ENCODE measurements at places on chromosomes 11 and 22. TPM values are rescaled to one million over a fixed set of nuclear protein-coding genes. Genes with fewer than 3 reads are reported as not detected.

Gene H19
- total RNA-seq, result 20.0 TPM

Gene GUCY1A2
- total RNA-seq, result 0.22 TPM

Gene CXCR5
- total RNA-seq, result not detected

Gene RASD2
- not detected for total RNA-seq

Gene SLC25A45
- 1.7 TPM for total RNA-seq

Gene DSCAML1
- not detected for total RNA-seq

Gene TNNT3
- not detected for total RNA-seq

Gene KDM4D
- 0.22 TPM for total RNA-seq

Gene GLYATL1
- total RNA-seq, result not detected

Gene STK33
- 0.65 TPM for total RNA-seq

Gene IGLL5
- not detected for total RNA-seq
